ENCODE measurements at places on chromosomes 3 and 15.

DNA sequence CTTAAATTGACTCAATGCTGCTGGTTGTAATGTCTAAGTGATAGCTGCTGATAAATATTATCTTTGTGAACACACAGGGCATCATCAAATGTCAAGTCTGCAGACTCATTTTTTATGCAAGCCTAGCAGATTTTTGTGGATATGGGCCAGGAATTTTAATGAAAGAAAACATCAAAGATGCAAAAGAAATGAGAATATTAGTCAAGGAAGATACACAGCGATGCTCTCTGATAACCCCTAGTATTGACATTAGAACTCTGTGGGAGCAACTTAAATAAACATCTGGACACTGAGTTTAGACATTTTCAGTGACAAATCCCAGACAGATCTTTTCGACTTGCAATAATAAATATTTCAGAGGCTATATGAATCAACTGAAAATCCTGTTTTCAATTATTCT lies 28.3 kb downstream of the POLR2M start:
- DNase-seq, result no peak

DNA sequence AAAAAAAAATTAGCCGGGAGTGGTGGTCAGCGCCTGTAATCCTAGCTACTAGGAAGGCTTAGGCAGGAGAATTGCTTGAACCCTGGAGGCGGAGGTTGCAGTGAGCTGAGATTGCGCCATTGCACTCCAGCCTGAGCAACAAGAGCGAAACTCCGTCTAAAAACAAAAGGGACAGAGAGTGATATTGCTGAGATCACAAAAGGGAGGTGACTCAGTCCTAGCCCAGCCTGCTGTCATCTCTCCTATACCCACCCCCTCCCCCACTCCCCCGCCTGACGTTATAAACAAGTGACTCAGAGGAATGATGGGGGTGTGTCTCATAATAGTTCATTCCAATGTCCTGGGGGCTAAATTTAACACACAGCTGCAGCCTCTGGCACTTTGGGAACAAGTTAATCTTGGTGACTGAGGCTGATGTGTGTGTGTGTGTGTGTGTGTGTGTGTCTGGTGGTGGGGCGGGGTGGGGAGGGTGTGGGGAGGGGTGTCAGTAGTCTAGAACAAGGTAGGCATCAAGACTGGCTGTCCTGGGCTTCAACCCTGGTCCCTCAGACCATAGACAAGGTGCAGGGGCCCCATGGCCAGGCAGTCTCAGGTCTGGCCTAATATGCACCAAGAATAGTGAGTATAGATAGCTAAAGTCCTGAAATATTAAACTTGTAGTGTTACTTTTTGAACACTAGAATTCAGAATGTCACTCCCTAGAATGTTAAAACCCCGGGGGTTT lies 1.3 kb upstream of the KLHL40 start:
- DNase-seq, result peak; percentile 8

DNA sequence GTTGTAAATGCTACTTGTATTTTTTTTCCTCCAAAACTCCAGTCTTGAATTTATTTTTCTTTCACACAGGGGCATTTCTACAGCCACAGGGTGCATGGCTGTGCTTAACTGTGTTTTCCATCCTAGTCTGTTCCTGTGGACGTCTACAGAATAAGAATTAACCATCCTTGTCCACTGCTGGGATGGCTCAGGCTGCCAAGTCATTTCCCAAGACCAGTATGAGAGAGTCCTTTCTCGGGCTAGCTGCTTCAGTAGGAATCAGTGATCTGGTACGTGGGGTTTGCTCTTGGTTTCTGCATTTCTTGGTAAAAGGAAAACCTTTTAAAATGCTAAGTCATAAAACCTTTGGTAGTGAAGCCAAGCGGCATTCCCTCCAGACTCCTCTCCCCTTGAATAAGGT lies 29.8 kb downstream of the CHDH start:
- no peak for DNase-seq

DNA sequence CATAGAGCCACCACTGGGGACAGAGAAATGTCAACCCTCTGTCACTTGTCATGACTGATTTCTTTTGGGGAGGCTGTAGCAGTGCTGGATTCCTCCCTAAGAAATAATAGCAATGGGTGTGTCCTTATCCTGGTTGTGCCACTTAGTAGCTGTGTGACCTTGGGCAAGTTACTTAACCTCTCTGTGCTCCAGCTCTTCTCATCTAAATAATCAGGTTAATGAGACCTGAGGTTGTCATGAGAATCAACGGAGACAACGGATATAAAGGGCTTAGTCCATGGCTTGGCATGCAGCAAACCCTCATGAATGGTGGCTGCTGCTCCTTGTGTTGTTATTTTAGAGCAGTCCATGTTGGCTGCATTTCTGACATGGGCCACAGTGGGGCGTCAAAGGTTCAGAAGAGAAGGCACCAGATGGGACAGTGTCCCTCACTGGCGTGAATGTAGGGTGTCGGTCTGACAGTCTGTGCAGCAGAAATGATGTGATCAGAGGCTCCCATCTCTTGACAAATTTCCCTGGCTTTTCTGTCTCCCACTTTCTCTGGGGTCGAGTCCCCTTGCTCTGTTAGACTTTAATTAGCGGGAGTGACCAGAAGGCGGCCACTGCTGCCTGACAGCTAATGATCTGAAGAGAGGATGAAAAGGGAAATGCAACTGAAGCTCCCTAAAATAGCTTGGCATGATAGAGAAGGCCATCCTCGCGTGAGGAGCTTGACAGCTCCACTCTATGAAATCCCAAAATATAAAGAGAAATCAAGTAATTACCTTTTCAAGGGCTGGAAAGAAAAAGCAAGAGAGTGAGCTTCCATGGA lies 209.4 kb downstream of the CADPS start:
- DNase-seq, result no peak

DNA sequence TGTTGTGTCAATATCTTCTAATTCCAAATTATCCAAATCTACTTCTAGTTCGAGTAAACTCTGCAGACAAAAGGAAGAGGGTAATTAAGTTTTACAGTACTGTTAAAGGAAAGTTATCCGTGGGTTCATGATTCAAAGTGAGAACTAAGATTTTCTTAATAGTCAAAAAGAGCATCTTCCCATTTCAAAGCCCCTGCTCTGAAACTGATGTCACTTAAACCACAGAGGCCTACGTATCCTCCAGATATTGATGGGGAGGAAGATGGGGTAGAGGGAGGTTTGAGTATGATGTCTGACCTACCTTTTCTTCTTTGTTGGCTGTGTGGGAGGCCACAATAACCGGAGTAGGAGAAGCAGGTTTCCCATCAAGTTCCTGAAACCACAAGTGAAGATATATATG lies 14.1 kb downstream of the MRPS22 start:
- no peak for DNase-seq

GRCh38 chr3:9250236-9250635 lies 790 bp upstream of the SRGAP3 start:
- no peak for DNase-seq

- no peak for DNase-seq
Measured at GRCh38 chr3:115062412-115062956, 84.6 kb downstream of the ZBTB20 start.

DNA sequence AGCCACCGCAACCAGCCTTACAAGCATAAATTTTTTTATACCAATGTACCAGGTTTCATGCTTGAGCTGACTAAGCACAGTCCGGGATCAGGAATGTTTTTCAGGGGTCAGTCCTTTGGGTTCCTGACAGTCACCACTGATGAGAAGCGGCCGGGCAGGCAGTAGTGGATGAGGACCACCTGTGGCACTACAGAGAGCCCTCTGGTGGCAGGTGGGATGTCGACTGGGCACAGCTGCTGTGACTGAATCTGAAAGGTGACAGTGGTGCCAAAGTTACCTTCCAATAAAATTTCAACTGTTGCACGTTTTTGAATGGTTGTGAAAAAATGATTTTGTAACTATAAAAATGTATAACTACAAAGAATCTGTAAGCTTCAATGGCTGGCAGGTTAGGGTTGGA lies 34.0 kb downstream of the TPRA1 start:
- DNase-seq, result no peak

DNA sequence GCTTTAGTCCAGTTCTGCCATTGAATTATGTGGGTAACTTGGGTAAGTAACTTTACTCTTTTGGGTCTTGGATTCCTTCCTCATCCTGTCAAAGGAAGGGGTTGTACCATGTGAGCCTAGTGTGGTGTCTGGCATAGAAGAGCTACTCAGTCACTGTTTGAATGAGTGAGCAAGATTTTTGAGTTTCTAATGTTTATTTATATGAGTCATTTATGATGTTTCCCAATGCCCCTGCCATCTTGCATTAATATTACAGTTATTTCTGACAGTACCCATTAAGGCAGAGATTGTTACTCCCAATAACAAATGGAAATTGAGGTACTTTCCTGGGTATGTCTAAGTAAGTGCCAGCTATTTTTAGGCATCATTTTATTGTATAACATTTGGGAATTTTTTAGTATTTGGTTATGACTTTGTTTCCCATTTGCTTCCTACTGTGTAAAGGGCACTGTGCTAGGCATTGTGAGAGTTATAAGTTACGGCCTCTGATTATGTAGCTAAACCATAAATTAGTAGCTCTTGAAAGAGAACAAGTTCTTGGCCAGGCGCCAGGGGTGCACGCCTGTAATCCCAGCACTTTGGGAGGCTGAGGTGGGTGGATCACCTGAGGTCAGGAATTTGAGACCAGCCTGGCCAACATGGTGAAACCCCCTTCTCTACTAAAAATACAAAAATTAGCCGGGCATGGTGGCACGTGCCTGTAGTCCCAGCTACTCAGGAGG lies 23.5 kb downstream of the NR1D2 start:
- no peak for DNase-seq

DNA sequence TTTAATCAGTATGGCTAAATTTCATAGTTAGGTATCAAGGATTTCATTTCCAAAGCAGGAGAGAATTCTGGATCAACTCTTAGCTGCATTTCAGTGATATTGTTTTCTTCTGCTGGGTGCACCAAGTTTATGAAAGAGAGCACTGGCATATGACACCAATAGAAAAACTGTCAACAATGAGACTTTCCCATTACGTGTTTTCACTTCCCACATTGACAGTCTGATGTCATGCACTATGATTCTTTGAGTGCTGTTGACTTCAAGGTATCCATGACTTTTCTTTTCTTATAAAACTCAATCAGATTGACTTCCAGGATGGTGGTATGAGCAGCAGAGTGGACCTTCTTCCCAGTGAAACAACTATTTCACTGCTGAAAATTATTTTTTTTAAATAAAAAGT lies 476.1 kb downstream of the EDEM1 start:
- no peak for DNase-seq

DNA sequence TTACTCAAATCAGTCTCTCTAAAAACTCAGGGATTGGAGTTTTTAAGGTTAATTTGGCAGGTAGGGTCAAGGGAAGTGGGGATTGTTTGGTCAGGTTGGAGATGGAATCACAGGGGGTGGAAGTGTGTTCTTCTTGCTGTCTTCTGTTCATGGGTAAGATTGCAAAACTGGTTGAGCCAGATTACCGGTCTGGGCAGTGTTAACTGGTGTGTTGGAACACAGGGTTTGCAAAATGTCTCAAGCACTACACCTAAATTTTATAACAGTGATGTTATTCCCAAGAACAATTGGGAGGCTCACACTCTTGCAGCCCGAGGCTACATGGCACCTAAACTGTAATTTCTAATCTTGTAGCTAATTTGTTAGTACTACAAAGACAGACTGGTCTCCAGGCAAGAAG lies 425.4 kb downstream of the PLOD2 start:
- DNase-seq, result no peak

DNA sequence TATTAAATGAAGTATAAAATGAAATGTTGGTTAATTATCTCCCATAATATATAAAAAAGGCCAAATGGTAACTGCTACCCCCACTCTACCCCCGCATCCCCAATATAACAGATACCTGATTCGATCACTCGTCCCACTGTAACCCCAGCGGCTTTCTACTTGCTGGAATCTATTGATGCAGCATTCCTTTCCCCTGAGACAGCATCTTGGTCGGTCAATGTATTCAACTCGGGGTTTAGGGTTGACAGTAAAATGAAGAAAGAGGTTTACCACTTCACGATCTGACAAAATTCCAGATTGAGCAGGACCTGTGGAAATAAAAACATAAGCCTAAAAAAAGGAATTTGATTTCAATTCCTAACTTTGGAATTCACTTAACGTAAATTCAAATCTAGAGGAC lies 18.6 kb upstream of the C15orf40 start:
- DNase-seq, result no peak

GRCh38 chr3:127790882-127791183 lies 31.5 kb downstream of the MGLL start:
- no peak for DNase-seq

GRCh38 chr3:24968036-24968435 lies 460.0 kb upstream of the RARB start:
- DNase-seq, result no peak

- no peak for DNase-seq
Measured at GRCh38 chr3:150725548-150725947, 21.8 kb upstream of the ERICH6 start.

DNA sequence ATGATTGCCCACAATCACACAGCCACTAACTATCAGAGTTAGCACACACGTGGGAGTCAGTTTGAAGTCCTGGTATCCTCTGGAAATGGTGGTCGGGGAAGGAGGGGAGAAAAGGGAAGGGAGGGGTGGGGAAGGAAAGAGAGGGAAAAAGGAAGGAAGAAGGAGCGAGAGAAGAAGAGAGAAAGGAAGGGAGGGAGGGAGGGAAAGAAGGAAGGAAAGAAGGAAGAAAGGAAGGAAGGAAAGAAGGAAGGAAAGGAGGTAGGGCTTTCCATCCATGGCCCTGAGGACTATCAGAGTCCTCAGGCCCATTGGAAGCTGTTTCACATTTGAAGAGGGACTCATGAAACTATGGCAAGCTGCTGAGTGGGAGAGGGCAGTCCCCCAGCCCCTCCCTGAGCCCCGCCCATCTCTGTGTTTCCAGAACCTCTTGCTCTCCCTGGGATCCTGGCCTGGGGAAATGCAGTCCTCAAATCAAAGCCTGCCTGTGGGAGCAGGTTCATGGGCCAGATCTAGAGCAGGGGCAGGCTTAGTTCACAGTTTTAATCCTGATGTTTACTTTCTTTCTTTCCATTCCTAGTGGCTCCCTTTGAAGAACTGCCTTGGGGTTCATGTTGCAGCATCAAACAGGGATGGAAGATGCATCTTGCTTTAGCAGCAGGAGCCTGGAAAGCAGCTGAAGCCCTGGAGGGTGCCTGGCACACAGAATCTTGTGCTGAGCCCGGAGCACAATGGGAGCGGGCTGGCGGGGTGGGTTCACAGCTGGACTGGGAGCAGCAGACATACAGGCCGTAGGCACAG lies 66.1 kb upstream of the GLCE start:
- DNase-seq, result no peak

DNA sequence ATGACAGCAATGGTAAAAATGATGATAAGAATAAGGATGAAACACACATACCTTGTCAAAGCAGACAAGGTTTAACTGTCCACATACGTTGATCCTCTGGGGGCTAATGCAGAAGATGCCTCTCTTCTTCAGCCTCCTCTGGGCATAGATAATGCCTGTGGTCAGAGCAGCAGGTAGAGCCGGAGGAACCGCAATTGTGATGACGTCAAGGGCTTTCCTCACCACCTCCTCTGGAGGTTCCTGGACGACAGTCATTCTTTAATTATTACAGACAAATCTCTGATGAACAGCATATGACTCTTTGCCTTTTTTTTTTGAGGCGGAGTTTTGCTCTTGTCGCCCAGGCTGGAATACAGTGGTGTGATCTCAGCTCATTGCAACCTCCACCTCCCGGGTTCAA lies 86.3 kb upstream of the ATP13A5 start:
- no peak for DNase-seq
